Activated CD4-positive, alpha-beta memory T cell treated with anti-CD3 and anti-CD28 coated beads for 36 hours (primary cell): ENCODE measurements at places on chromosomes 1 and 21. TPM values are rescaled to one million over a fixed set of nuclear protein-coding genes. Genes with fewer than 3 reads are reported as not detected.
A peak's percentile ranks its signal among the peaks of the same experiment; 100 is the strongest.

Gene C1orf116
- total RNA-seq: not detected

DNA sequence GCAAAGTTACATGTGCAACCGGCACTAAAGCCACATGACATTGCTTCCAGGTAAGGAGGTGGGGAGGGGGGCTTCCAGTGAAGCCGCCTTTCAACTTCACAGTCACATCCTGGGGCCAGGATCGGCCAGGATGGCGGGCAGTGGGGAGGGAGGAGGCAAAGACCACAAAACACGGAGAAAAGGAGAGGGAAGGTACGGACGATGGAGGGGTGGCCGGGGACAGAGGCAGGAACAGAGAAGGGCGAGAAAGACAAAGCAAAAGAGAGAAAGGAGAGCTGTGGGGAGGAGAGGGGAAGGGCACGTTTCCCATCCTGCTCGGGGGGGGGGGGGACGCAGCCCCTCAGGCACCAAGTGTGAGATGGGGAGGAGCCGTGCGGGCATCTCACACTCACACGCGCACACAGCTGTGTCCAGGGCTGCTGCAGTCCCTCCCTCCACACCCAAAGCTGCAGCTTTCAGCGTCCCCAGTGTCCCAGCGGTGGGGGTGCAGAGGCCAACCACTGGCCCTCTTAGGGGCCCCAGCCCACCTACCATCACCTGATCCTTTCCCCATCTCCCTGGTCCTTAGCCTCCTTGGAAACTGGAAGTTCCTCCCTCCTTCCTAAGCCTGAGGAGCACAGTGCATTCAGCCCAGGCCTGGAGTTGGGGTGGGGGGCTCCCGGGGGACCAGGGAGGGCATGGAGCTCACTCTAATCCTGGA lies 2.4 kb downstream of the SH2D5 start:
- peaks cover 21% of the 10 kb centered on the region for H3K4me1 ChIP-seq
- no peak overlapping the region for H3K27ac ChIP-seq
- no peaks in the 10 kb centered on the region for H3K36me3 ChIP-seq
- H3K4me3 ChIP-seq: no peak overlapping the region
- DNase-seq: peak; percentile 7

Gene PGBD5
- total RNA-seq: 0.02 TPM

DNA sequence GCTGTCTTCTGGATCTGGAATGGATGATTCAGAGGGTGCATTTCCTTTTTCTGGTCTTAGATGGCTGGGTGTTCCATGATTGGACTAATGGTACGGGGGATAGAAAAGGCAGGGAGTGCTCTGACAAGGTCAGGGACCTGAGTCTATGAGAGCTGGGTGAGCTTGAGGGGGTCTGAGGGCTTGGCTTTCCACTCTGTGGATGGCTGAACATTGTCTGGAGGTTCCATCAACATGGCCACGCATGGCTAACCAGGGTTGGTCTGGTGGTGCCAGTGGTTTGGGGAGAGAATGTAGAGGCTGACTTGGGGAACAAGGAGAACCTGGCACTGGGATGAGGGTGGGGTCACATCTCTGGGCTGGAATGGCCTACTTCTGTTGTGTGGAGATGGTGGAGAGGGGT lies 41.5 kb upstream of the TSPAN2 start:
- peaks cover 2% of the 10 kb centered on the region for H3K27me3 ChIP-seq
- no peak overlapping the region for H3K4me3 ChIP-seq
- no peak for DNase-seq
- no peaks in the 10 kb centered on the region for H3K36me3 ChIP-seq
- H3K27ac ChIP-seq: no peak overlapping the region
- H3K4me1 ChIP-seq: no peaks in the 10 kb centered on the region

DNA sequence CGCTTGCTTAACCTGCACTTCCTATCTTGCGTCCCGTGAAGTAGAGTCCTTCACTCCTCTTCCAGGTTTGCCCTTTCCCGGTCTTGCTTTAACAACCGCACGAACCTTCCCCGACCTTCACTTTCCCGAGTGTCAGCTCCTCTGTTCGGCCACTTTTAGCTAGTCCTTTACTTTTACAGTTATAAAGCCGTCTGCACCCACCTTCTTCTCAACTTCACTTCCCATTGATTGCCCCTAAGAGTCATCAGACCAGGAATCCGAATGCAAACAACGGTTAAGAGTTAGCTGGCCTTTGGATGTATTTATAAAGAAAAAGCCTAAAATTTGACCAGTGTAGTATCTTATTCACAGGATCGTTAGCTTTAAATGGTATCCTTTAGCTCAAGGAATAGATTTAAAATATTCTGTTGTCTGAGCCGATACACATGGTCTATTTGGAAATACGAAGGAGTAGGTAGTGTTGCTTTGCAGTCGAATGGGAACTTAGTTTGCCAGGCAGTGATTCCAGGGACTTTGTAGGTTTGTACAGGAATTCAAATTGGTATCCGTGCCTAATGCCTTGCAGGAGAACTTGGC lies 1.4 kb downstream of the PPP2R5A start:
- DNase-seq: no peak
- peaks cover 46% of the 10 kb centered on the region for H3K4me1 ChIP-seq
- H3K27ac ChIP-seq: peak overlapping the region; percentile 93
- H3K27me3 ChIP-seq: no peaks in the 10 kb centered on the region

Gene CLDN17
- not detected for total RNA-seq

Gene GJB4
- total RNA-seq: not detected

GRCh38 chr21:33948096-33948950 lies 32.7 kb upstream of the ATP5PO start:
- H3K36me3 ChIP-seq: peaks cover 32% of the 10 kb centered on the region
- H3K4me1 ChIP-seq: peaks cover 77% of the 10 kb centered on the region
- peaks cover 4% of the 10 kb centered on the region for H3K27me3 ChIP-seq
- H3K27ac ChIP-seq: peak overlapping the region; percentile 97
- peak overlapping the region; percentile 62 for H3K4me3 ChIP-seq
- peak; percentile 93 for DNase-seq

Gene FAM177B
- not detected for total RNA-seq
